ENCODE measurements at places on chromosomes 5 and 9. TPM values are rescaled to one million over a fixed set of nuclear protein-coding genes. Genes with fewer than 3 reads are reported as not detected.

- no peak for DNase-seq
These were observed 264.8 kb downstream of the KIAA0825 start for GRCh38 chr5:94353605-94354004.

The GPR150 gene
- 0.43 TPM for total RNA-seq

DNA sequence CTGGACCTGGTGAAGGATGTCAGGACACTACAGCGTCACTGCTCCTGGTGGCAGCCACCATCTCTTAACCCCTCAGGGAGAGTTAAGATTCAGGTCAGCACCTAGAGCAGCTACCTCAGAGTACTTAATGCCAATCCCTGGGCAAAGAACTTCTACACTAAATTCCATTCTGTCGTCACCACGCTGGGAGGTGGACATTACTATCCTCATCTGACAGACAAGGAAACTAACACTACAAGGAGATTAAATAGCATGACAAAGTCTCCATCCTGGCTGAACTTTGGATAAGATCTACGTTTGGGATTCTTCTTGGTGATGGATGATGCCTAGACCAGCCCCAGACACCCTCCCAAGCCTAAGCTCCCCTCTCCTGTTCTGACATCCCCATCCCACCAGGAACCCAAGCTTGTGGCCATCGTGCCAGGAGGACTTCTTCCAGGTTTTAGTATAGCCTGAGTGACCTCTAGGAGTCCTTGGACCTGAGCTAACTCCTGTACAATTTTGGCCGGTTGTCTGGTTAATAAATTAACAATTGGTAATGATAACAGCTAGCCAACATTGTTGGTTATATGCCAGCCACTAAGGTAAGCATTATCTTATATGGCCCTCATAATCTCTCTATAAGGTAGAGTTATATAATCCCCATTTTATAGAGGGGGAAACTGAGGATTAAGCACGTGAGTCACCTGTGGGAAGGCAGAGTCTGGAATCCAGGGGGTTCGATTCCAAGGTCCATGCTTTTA is 54.8 kb downstream of the C5orf15 start:
- DNase-seq = no peak

The SHC3 gene
- 11.7 TPM for total RNA-seq

DNA sequence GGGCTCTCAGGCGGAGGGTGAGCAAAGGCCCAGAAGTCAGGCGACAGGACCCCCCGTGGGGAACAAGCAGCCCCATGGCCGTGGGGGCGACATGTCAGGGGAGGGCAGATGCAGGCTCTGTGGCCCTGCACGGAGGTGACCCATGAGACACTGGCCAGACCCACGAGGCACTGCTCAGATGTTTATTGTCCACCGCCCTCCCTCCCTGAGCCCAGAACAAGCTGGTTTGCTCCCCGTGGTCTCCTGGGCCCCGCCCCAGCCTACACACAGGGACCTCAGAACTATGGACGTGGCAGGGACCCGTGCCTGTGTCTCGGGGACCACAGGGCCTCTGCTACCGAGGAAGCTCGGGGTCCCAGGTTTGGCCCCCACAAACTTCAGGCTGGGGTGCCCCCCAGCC is 1.9 kb downstream of the FUT7 start:
- no peak for DNase-seq

The ACOT12 gene
- total RNA-seq = not detected

- no peak for DNase-seq
These were observed 220.4 kb upstream of the IRX4 start for GRCh38 chr5:2102819-2103776.

- DNase-seq = no peak
These were observed 81.8 kb upstream of the MEF2C start for GRCh38 chr5:88964831-88965230.

DNA sequence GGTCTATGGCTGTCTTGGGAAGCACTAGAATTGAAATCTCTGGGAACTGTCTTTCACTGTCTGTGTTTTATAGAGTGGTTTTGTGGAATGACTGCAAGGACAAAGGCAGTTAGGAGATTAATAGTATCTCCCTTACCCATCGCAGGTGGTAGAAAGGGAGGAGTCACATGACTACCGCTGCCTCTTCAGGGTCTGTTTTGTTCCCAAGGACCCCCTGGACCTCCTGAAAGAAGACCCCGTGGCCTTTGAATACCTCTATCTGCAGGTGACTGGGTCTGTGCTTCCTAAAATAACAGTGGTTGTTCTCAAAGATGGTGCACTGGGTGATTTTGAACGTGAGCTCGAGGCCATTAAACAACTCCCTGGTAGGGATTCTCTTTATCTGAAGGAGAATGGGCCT is 22.8 kb upstream of the TRMT10B start:
- DNase-seq = no peak

DNA sequence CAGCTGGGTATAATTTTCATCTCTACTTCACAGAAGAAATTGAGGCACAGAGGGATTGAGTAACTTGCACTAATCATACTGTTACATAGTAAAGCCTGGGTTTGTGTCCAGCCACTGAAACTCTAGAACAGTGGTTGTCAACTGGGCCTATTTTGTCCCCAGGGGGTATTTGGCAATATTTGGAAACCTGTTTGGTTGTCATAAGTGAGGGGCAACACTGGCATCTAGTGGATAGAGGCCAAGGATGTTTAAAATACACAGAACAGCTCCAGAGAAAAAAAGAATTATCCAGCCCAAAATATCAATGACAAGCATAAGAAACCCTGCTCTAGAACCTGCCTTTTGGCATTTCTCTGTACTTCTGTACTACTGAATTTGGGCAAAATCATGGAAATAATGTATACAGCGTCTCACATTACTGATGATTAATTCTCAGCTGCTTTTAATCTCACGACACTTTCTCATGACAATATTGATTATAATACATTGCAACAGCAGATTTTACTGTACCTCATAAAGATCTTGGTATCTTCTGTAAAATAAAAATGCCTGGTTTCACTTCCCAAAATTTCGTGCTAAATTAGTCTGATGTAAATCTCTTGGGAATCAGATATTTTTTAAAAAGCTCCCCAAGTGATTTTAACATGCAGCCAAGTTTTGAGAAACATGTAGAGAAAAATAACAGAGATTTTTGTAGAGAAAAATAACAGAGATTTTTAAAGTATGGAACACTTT is 112.7 kb downstream of the RORB start:
- no peak for DNase-seq

The DUSP1 gene
- total RNA-seq = 246 TPM

- DNase-seq = no peak
These were observed 429.8 kb downstream of the SPATA31D1 start for GRCh38 chr9:82418334-82418733.

The PCSK5 gene
- 1.7 TPM for total RNA-seq

GRCh38 chr5:120792477-120792876 is 328.4 kb downstream of the PRR16 start:
- no peak for DNase-seq

GRCh38 chr9:77616191-77616590 is 31.9 kb downstream of the GNA14 start:
- DNase-seq = no peak

The SPATA31C1 gene
- not detected for total RNA-seq

- no peak for DNase-seq
These were observed 29.8 kb downstream of the TDRD7 start for GRCh38 chr9:97441729-97442128.

GRCh38 chr5:16549491-16550206 is 67.1 kb downstream of the RETREG1 start:
- no peak for DNase-seq

DNA sequence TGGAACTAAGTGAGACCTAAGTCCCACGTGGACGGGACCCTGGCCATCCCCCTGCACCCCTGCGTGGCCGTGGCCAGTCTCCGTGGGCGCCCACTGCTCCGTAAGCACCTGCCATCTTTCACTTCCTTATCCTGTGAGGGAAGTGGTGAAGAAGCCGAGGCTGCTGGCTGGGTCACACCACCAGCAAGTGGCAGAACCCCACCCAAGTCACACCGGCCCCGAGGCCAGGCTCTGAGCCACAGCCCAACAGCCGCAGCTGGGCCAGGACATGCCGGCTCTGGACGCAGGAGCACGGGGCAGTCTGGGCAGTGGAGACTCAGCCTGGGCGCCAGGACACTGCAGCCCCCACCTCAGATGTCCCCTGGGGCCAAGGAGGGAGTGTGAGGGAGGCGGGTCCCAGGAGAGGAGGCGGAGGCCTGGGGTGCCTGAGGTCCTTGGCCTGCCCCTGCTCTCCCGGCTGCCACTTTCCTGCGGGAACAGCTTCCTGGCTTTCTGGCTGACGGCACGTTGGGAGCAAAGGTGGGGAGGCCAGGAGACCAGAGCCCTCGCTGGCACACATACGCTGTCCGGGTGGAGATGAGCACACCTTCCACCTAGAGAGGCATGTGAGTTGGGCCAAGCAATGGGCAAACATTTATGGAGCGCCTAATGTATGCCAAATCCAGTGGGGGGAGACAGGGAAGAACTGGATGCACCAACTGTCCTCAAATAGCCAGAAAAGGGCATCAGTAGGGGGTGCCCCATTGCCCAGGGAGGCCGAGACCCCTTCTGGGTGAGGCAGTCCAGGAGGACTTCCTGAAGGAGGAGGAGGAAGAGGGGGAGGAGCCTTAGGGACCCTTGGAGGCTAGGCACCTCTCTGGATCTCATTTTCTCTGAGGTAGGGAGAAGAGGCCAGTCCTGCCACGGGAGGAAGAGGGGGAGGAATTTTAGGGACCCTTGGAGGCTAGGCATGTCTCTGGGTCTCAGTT is 43.9 kb upstream of the EGFL7 start:
- DNase-seq = no peak

DNA sequence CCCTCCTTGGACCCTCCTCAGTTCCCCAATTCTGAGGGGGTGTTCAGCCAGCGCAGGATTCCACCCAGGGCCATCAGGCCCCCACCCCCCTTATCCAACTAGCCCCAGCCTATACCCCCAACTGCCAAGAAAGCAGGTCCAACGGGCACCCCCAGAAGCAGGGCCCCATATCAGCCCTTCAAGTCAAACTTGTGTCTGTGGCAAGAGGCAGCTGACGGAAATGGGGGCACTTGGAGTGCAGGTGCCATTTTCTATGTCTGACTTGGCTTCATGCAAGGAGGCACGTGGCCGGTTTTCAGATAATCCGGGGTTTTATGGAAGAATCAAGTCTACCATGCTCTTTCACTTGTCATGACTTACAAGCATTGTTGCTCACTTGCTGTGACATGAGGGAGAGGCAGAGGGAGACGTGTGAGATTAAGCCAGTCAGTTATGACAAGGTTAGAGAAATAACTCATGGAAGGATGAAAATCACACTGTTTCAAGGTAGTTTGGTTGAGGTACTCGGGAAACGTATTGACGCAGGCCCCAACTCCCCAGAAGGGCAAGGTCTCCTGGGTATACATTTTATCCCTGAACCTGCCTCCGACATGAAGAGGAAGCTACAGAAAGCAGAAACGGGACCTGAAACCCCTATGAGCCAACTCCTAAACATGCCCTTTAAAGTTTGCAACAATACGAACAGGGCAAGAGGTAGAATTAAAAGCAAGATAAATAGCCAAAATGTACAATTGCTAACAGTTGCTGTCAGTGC is 26.5 kb upstream of the CLPTM1L start:
- no peak for DNase-seq

DNA sequence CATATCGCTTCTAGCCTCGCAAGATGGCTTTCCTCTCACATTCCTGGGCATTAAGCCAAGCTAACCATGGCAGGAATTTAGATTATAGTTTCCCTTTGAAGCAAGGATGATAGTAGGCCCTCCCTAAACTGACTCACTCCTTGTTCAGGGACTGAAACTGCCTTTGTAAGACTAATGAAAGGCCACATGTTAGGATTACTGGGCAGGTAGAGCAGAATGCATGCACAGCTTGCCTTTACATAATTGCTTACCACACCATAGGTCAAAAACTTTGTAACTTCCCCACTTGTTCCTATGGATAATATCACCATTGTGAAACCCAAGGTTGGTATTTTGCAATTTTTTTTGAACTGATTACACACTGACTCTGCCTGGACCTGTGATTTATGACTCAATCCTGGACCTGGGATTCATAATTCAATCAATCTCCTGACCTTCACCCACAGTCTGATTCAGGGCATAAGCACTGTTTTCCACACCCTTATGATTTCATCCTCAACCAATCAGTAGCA is 41.0 kb upstream of the PRDM9 start:
- no peak for DNase-seq

The PCDHB14 gene
- 0.43 TPM for total RNA-seq

The PCDHB6 gene
- total RNA-seq = under 0.01 TPM

DNA sequence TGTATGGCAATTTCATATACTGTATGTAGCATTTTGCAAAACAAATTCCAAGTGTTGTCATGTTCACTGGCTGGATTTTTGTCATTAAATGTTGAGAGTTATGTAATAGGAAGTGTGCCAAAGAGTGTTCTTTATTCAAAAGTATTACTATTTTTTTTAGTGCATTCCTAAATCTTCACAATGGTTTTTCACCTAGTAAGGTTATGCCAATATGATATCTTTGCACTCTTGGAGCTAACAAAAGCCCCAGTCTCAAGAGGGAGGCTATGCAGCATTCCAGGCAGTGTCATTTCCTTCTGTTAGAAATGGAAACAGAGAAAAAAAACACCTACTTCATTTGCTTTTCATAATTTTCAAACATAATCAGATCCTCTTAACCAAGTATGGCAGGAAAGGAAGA is 5.1 kb upstream of the SSBP2 start:
- no peak for DNase-seq

GRCh38 chr5:178355671-178356070 is 123.1 kb upstream of the PHYKPL start:
- no peak for DNase-seq

DNA sequence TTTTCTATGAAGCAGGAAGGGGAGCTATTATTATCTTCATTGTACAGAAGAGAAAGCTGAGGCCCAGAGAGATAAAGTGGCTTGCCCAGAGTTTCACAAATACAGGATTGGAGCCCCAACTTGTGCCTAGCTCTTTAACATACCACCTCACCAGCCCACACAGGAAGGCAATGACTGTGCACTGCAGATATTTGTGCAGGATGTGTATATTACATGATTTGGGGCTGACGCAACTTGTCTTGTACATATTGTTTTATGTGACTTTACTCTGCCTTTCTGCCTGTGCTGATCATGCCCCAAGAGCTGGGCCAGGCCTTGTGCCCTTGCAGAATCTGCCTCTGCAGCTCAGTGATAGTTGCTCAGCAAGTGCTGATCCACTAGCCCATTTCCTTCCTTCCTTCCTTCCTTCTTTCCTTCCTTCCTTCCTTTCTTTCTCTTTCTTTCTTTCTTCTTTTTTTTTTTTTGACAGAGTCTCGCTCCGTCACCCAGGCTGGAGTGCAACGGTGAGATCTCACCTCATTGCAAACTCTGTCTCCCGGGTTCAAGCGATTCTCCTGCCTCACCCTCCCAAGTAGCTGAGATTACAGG is 106.6 kb upstream of the TBCA start:
- DNase-seq = peak; percentile 80

All from fibroblast of villous mesenchyme (primary cell).